ENCODE measurements at places on chromosomes 7 and 10. TPM values are rescaled to one million over a fixed set of nuclear protein-coding genes. Genes with fewer than 3 reads are reported as not detected.
A peak's percentile ranks its signal among the peaks of the same experiment; 100 is the strongest.

DNA sequence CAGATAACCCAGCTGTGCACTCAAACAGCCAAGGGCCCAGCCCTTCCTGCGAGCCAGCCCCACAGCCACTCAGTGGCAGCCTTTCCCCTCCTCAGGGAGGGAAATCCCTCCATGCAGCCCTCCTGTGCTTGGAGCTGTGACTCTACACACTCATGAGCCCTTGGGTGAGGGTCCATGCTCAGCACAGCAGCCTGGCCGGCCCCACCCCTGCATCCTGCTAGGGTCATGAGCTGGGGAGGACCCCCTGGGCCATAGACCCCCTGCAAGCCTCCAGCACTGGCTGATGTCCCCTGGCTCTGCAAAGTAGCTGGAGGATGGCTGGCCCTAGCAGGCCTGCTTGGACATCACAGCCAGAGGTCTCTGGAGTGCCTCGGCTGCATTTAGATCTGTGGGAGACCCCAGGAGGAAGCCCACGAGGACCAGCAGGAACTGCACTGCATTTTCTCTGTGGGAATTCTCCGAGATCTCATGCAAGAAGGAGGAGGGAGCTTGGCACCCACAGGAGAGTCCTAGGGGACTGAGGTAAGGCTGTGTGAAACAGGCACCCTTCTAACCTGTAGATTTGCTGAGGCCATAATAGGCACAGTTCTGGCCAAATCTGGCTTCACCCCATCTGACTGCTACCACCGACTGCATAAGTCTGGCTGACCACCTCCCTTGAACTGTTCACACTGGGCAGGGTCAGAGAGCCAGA is 17.4 kb downstream of the TMEM273 start:
- no peak for DNase-seq

DNA sequence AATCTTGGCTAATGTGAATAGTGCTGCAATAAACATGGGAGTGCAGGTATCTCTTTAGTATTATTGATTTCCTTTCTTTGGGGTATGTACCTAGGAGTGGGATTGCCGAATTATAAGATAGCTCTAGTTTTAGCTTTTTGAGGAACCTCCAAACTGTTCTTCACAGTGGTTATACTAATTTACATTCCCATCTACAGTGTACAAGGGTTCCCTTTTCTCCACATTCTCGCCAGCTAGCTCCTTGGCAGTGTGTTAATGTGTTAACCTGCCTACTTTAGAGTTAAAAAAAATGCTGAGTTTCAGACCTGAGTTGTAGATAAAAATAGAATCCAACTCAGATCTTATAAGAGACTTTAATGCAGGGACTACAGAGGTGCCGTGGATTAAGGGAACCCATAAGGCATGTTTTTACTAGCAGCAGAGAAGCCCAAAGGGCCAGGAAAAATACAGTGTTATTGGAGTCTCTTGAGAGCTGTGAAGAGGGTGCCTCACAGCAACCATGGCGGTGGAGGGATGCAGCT is 35.4 kb downstream of the CDK13 start:
- no peak for DNase-seq

DNA sequence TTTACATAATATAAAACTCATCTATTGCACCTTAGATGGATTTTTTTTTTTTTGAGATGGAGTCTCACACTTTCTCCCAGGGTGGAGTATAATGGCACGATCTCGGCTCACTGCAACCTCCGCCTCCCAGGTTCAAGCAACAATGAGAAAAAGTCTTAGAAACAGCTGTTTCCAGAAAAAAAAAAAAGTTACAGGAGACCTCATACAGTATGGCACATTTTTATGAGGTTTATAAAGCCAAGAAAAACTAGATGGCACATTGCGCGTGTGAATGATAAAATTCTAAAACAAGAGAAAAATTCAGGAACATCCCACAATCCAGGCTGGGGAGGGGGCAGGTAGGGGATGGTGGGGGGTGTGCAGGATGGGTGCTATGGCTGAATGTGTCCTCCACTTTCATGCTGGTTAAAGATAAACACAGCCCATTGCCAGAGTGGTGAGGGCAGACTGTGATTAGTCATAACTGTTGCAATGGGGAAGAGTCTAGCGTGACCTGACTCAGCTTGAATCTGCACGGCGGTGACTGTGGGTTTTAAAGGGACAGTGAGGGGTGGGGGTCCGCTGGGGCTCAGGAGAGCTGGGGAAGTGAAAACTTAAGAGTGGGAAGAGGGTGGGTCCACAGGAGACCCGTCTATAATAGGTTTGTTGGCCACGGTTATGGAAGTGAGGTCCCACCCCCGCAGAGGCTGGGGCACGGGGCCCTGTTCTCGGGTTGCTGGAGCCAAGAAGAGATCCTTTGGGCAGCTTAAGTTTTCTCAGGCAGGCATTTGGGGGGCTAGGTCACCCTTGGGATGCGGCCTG is 11.9 kb upstream of the LRRC27 start:
- DNase-seq: no peak

GRCh38 chr10:49592726-49593563 is 17.2 kb upstream of the SLC18A3 start:
- DNase-seq: peak; percentile 52

The GLI3 gene
- polyA plus RNA-seq: 38.0 TPM

DNA sequence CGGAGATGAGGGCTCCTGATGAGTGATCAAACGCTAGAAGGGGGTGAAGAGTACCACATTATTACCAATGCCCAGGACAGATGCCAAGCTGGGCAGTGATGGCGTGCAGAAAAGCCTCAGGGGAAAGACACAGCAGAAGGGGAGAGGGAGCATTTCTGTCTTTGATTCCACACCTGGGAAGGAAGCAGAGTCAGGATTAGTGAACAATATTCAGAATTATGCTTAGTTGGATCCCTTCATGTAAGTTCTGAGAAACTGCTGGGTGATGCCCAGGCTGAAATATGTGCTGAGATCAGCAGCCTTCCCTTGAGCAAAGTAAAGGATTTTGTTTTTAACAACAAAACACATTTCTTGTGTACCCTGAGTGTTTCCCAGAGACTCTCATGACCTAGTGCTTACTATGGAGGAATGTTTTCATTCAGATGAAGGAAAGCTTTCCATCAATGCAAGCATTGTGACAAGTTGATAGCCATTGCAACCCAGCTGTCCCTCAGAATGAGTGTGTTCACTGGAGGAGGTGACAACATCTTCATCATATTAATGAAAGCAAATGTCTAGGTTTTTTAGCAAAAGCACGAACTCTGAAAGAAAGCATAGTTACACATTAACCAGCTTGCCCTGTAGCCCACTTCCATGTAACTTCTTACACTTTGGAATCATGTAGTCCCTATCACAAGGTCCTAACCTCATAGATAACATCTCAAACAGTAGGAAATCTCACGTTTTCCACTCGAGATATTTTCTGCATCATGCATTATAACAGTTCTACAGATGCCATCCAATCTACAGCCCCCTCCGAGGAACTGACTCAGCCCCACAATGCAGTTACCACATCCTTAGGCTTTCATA is 23.8 kb upstream of the AKR1C1 start:
- DNase-seq: no peak

DNA sequence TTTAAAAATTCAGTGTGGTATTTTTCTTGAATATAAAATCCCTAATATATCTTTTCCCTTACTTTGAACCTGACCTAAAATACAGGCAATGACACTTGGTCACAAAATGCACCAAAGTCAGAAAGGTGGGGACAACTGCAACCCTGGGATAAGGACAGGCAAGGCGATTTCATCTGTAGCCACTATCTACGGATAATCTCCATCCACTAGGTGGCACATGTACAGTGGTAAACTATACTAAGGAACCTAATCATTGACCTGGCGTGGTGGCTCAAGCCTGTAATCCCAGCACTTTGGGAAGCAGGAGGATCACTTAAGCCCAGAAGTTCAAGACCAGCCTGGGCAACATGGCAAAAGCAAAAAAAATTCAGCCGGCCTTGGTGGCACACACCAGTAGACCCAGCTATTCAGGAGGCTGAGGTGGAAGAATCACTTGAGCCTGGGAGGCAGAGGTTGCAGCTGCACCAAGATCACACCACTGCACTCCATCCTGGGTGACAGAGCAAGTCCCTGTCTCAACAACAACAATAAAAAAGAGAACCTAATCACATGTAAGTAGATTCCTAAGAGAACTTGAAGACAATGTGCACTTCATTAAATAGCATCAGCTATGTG is 98.9 kb downstream of the KMT2C start:
- no peak for DNase-seq

DNA sequence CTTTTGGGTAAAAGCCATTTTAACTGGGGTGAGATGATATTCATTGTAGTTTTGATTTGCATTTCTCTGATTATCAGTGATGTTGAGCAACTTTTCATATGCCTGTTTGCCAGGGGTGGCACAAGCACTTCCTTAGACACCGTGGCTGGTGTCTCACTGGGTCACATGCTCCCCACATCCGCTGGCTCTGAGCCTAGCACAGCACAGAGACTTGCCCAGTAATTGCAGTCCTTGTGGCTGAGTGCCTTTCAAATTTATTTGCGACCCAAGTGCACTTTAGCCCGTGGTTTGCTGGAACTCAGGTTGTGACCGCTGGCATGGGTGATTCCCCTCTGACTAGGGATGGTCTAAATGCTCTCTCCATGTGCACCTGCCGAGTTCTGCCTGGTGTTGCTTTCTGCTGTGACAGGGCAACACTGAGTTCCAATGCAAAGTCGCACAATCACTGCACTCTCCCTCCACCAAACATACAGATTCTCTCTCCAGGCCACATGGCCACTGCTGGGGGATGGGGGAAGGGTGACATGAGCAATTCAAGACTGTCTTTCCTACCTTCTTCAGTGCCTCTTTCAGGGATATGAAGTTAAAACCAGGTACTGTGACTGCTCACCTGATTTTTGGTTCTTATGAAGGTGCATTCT is 66.5 kb downstream of the ZNF277 start:
- DNase-seq: no peak

DNA sequence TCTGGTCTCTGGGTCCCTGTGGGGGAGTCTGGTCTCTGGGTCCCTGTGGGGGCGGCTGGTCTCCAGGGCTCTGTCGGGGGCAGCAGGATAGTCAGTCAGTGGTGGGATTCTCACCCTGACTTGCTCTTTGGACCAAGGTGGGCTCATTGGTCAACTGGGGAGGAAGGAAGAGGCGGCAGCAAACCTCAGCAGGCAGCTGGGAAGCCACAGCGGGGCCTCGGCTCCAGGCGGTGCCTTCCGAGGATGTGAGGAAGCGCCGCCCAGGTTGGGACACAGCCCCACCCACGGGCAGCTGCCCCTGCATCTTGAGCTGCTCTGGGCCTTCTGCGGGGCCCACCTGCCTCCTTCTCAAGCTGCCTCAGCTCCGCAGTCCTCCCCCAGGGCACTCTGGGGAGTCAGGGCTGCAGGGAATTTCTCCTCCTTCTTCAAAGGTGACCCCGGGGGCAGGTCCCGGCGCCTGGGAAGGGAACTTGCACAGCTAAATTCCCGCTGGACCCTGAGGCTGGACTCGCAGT is 20.4 kb upstream of the KNDC1 start:
- no peak for DNase-seq

DNA sequence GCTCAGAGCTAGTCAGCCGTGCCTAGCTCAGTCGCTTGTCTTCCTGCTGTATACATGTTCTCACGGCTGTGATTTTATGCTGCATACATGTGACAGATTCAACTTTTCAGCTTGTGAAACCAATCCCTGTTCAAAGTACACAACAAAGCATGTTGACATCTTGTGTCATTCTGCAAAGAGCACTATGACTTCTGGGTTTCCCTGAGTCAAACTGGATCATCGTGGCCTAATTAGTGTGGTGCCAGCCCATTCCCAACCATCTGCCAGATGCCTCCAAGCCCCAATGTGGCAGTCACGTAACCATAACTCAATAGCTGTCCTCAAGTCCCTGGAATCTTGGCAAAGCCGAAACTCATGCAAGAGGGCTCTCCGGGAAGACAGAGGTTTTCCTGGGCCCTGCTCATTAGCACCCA is 144.8 kb downstream of the MYOF start:
- no peak for DNase-seq

The LLCFC1 gene
- polyA plus RNA-seq: 0.77 TPM

- DNase-seq: no peak
Measured at GRCh38 chr10:34959786-34960185, 130.4 kb downstream of the CUL2 start.
